Stimulated activated CD4-positive, alpha-beta T cell treated with anti-CD3 and anti-CD28 coated beads, Interleukin-4, amount 100 ng/mL, for 1 hour (primary cell): ENCODE measurements at places on chromosomes 4 and X.

GRCh38 chr4:93384241-93384640 is 444.3 kb upstream of the ATOH1 start:
- DNase-seq, result no peak

GRCh38 chrX:83759872-83760271 is 101.1 kb upstream of the CYLC1 start:
- DNase-seq, result no peak

DNA sequence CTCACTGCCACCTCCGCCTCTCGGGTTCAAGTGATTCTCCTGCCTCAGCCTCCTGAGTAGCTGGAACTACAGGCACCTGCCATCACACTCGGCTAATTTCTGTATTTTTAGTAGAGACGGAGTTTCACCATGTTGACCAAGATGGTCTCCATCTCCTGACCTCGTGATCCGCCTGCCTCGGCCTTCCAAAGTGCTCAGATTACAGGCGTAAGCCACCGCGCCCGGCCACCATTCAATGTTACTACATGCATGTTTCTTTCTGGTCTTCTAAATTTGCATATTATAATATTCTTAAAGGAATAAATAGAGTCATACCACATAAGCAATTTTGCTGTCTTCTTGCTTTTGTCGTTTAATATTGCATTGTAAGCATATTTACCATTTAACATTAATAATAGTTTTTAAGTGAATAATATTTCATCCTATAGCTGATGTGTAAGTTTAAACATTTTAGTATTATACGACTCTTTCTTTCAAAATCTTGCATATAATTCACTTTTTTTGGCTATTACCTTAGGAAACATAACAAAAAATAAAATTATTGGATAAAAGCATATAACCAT is 1270.4 kb downstream of the ADGRL3 start:
- DNase-seq, result no peak

GRCh38 chrX:136159611-136160025 is 12.3 kb downstream of the FHL1 start:
- DNase-seq, result no peak

- no peak for DNase-seq
Measured at GRCh38 chr4:113756005-113756410, 5.5 kb downstream of the CAMK2D start.
